ENCODE measurements at places on chromosomes 11 and 22. TPM values are rescaled to one million over a fixed set of nuclear protein-coding genes. Genes with fewer than 3 reads are reported as not detected.

TMEM191C gene
- 5.1 TPM for polyA plus RNA-seq

CASP5 gene
- polyA plus RNA-seq = 0.55 TPM

NPTXR gene
- 1.3 TPM for polyA plus RNA-seq

CDHR5 gene
- polyA plus RNA-seq = 0.05 TPM

RGL4 gene
- polyA plus RNA-seq = 7.8 TPM

ISX gene
- polyA plus RNA-seq = 0.02 TPM

UBQLNL gene
- 1.5 TPM for polyA plus RNA-seq

ZNF70 gene
- 1.7 TPM for polyA plus RNA-seq

OR52H1 gene
- not detected for polyA plus RNA-seq

KCNQ1OT1 gene
- polyA plus RNA-seq = 0.09 TPM

FIBIN gene
- polyA plus RNA-seq = 9.6 TPM

HORMAD2 gene
- 0.11 TPM for polyA plus RNA-seq

- no peak for DNase-seq
Measured at GRCh38 chr22:33220476-33221080, 162.4 kb upstream of the SYN3 start.

DNA sequence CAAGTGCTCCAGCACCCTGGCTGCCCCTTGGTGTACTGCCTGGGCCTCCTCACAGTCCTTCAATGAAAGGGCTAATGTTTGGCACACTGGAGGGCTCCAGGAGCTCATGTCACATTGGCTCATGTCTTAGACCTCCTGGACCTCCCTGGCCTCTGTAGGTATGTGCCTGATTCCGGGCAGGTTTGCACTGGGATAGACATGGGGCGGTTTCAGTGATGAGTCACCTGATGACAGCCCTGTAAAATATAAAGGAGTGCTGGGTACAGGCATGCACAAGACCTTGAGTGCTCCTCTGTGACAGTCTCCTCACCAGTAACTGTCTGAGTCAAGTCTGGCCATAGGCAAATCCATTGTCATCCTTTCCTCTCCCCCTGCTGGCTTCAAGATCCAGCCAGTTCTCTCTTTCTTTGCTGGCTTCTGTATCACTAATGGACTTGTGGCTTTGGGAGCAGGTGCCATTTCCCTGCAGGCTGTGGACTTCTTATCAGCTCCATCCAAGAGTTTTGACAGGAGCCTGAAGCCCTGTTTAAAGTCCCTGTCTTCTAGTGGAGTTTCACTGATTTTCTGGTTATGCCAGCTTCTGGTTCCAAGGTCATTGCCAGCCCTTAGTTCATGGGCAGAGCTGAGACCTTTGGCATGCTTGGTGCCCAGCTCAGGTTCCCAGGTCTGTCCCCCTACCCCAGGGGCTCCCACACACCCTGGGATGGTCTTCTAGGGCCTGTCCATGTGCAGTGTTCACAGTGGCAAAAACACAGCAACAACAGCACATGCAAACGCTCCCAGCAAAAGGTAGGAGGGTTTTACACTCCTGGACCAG lies 22.7 kb upstream of the P2RY2 start:
- DNase-seq = no peak

- DNase-seq = no peak
Measured at GRCh38 chr11:109433753-109434256, 11.8 kb downstream of the C11orf87 start.

GRCh38 chr11:101241160-101241795 lies 111.7 kb upstream of the PGR start:
- no peak for DNase-seq

- no peak for DNase-seq
Measured at GRCh38 chr11:126756421-126756820, 244.1 kb downstream of the KIRREL3 start.

DNA sequence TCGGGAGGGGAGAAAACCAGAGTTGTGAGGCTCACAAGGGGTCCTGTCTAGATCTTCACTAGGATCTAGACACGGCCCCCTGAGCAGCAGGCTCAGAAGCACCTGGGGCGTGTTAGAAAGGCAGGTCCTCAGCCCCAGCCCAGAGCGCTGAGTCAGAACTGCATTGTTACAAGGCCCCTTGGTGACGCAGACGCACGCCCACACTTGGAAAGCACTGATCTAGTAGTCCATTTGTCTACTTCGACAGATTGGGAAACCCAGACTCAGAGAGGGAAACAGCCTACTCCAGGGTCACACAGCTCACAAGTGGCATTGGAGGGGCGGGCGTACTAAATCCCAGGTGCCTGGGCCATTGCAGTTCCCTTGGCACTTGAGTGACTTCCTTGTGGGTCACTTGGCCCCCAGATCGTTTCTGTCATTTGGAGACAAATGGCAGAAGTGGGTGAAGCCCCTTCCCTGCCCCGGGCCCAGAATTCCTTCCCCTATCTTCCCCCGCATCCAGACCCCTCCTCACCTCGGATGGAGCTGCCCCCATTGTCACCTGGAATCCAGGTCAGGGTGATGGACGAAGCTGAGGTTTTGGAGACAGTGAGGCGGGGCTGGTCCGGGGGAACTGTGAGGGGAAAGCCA lies 110.8 kb downstream of the CEP164 start:
- DNase-seq = no peak

GRCh38 chr11:67056267-67057204 lies at the start of gene RHOD:
RHOD (plus strand) TSS chr11:67056847; CDS start chr11:67056903, 56 bp downstream.
- DNase-seq = no peak

DNA sequence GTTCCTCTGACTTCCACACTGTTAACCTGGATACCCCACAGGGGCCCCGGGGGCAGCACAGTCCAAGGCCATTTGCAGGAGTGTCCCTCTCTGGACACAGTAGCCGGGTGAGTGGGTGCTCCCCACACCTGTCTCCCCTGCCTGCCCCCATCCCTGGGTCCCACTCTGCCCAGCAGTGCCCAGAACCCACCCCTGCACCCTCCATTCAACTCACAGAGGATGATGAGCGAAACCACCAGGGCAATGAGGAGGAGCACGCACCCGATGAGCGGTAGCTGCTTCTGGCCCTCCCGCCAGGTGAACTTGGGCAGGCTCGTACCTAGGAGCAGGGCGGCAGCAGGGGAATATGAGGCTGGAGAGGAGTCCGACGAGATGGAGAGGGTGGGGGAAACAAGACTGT lies 12.2 kb downstream of the TMPRSS13 start:
- DNase-seq = no peak

DNA sequence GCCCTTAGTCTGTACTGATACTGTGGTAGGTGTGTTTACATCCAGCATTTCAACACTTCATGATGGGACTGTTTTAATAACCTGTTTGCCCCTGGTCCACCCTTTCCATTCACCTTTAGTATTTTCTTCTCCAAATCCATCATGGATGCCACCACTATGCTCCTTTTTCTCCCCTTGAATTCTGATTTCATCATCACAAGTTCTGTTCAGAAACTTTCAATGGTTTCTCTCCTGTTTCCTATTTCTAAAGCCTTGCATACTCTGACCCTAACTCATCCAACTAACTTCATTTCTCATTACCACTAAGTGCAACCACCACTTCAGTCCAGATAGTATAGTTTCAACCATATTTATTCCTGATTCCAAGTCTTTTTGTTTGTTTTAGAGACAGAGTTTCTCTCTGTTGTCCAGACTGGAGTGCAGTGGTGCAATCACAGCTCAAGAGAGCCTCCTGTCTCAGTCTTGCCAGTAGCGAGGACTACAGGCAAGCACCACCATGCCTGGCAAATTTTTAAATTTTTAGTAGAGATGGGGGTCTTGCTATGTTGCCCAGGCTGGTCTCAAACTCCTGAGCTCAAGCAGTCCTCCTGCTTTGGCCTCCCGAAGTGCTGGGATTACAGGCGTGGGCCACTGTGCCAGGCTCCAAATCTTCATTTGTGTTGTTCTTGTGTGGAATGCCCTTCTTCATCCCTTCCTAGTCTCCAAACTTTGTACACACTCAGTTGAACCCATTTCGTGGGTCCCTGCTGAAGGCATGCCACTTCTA lies 1.2 kb upstream of the LIN7C start:
- DNase-seq = no peak

DNA sequence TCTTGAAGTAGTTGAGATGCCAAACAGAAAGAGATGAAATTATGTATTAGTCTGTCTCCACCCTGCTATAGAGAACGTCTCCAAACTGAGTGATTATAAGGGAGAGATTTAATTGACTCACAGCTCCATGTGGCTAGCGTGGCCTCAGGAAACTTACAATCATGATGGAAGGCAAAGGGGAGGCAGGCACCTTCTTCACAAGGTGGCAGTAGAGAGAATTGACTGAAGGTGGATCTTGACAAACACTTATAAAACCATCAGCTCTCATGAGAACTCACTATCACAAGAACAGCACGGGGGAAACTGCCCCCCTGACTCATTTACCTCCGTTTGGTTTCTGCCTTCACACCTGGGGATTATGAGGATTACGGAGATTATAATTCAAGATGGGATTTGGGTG lies 794.0 kb downstream of the CNTN5 start:
- DNase-seq = no peak

- DNase-seq = no peak
Measured at GRCh38 chr11:130979386-130979972, 63.2 kb upstream of the SNX19 start.
